Muscle of back (tissue), 13 donors: ENCODE measurements at places on chromosomes 4 and X.

GRCh38 chr4:64715741-64716140 is 306.5 kb upstream of the TECRL start:
- DNase-seq: no peak

- peak; percentile 13 for DNase-seq
Observed at GRCh38 chr4:156168288-156168687, 214.6 kb upstream of the CTSO start.

- no peak for DNase-seq
Observed at GRCh38 chr4:182513587-182514291, 270.5 kb downstream of the TENM3 start.

GRCh38 chr4:112852601-112853000 is 196.9 kb upstream of the ANK2 start:
- DNase-seq: peak; percentile 71

DNA sequence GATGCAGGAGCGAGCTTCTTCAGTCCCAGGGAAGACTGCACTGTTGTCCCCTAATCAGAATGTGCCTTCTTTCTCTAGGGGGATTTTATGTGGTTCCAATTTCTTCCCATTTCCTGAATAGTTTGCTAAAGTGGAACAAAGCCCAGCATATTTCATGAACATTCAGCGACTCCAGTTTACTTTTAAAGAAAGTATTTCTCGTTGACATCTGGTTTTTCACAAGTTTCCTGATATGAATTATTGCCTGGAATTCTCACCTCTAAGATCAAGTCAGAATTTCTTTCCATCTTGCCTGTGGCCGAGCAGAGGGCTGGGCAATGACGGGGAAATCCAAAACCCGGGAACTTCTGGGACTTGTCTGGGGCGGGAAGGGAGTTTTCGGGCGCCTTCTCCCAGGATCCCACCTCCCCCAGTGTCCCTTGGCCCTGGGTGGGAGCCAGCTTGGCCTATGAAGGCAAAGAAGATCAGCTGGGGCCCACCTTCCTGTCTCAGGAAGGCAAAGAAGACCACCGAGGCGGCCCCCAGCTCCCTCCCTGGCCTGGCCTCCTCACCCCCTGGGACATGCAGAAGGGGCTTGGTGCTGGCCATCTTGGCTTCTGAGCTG is 15.4 kb downstream of the SORCS2 start:
- DNase-seq: peak; percentile 66

DNA sequence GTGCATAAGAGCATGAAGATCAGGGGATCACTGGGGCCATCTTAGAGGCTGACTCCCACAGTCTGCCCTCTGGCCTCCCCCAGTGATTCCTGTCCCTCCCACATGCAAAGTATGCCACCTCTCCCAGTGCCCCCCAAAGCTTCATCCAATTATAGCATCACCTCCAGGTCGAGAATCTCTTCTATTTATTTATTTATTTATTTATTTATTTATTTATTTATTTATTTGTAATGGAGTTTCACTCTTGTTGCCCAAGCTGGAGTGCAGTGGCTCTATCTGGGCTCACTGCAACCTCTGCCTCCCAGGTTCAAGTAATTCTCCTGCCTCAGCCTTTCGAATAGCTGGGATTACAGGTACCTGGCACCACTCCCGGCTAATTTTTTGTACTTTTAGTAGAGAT is 50.1 kb downstream of the BCORL1 start:
- no peak for DNase-seq

DNA sequence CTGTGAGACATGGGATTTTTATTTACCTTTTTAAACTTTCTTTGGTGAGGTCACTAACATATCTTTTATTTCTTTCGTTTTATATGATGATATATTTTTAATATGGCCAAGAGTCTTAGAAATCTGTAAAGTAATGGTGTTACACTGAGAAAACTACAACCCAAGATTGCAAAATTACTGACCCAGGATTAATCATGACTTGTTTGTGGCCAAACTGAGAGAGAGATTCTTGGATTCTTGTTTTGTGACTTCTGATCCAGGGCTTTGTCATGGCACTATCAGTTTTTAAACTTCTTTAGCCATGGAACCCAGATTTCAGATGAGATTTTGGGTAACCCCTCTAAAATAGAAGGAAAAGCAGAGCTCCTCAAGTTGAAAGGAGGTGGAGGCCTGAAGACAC is 42.0 kb downstream of the SGMS2 start:
- DNase-seq: no peak

DNA sequence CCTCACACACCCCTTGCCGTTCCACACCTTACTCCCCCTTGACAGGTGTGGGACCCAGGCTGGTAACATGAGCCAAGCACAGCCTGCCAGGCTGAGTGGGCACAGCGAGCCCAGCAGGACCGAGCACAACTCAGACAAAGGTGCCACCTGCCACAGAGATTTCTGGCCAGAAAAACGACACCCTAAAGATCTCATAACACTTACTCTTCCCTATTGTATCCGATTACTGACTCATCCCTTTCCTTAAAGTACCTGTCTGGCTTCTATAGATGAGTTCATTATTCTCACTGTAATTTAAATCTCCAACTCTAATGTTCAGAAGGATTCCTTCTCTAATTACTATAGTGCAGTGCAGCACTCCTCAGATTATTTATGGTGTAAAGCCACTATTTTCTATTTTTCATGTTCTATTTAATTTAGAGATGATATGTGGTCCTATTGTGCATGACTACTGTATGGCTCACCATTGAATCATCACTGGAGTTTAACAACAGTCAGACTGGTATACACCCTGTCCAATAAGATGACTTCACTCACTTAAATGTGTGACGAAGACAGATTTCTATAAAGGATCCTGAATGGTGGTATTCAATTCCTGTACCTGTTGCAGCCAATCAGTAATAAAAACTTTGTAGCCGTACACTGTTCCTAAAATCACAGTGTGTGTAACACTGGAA is 7.6 kb upstream of the SYTL5 start:
- no peak for DNase-seq

DNA sequence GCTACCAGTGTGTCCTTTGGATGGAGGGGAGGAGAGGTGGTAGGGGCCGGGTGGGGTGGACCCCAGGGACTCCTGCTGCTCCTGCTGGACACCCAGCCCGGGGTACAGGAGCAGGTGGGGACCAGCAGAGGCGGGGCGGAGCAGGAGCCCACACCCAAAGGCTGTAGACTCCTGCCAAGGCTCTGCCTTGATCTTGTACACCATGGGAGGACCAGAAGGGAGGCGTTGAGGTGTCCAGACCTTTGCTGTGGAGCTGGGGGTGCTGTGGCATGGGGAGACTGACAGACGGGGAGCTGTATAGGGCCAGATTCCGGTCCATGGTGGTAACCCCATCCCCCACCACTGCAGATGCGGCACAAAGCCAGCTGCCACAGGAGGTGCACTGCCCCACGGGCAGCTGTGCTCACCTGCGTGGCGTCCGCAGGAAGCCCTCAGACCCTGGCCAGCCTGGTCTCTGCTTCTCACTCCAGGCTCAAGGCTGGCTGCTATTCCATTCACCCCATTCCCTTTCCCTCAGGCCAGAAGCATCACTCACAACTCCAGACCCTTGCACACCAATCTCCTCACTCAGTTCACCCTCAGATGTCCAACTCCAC is 5.0 kb upstream of the SLC26A1 start:
- DNase-seq: no peak

DNA sequence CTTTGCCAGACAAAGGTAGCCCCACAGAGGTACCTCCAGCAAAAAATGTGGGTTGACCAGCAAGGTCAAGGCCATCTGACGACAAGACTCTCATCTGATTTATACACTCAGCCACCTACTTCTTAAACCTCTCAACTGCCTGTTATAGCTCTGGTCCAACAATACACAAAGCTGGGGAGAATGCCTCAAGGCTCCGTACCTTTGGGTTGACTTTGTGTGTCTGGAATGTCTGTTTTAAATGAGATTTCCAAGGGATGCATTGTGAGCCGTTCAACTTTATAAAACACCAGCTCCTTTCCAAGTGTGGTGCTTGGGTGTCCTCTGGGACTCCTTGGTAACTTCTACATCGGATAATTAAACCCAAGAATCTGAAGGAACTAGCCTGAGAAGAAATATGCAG is 167.0 kb upstream of the RPL34 start:
- DNase-seq: no peak
